ENCODE measurements at places on chromosomes 16 and 17.

DNA sequence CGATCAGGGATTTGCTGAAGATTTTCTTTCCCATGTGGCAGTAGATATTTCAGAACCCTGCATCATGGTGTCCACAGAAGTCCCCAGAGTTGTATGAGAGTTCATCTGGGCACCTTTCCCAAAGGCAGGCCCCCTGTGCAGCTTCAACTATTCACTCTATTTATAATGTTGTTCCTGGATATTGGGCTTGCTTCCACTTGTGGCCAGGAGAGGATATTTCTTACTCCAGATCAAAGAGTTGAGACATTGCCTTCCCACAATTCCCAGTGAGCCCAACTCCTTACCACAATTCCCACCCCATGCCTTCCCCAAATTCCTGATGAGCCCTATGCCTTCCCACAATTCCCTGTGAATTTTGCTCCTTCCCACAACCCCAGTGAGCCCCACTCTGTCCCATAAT, 206.9 kb downstream of the WWOX start:
- no peak for DNase-seq

GRCh38 chr16:29815032-29815721, 775 bp upstream of the PAGR1 start:
- DNase-seq: no peak

DNA sequence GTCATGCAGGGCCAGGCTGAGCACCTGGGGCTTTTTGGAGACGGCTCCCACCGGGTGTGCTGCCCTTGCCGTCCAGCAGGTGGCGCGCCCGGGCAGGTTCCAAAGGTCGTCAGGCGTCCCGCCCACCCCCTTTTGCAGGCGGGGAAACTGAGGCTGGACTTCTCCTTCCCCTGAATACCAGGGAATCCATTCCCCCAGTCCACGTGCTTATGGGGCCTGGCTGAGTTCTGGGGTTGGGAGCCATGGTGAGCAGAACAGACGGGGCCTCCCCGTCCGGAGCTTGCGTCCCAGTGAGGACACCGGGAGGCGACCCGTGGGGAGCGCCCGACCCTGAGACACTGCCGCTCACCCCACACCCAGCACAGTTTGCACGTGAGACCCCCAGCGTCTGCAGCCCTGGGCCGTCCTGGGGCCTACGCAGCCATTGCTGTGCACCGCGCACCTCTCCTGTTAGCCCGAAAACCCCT, 51.8 kb upstream of the JPH3 start:
- peak; percentile 36 for DNase-seq

GRCh38 chr17:29562615-29563014, 4.2 kb downstream of the ABHD15 start:
- no peak for DNase-seq
